ENCODE measurements at places on chromosomes 4 and X.

- DNase-seq: no peak
These were observed 139.5 kb downstream of the PDLIM5 start for GRCh38 chr4:94591289-94591688.

DNA sequence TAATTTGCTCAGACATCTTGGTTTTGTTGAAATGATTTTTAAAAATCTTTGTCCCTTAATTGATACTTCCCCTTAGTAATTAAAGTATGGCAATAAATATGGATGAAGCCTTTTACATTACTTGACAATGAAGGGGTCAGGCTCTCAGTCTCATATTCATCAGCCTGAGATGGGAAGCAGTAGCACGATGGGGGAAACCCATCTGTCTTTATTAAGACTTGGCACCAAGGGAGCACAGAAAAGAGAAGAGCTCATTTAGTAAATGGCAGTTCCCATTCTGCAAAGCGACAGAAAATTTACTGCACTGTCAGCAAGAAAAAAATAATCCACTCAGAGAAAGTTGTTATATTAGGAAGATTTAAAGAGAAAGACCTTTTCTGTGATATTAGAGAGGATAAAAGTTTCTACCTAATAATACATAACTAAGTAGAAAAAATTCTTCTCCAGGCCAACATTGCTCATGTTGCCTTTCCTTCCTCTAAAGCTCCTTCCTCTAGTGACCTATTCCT is 7.9 kb upstream of the SERTM2 start:
- DNase-seq: no peak

DNA sequence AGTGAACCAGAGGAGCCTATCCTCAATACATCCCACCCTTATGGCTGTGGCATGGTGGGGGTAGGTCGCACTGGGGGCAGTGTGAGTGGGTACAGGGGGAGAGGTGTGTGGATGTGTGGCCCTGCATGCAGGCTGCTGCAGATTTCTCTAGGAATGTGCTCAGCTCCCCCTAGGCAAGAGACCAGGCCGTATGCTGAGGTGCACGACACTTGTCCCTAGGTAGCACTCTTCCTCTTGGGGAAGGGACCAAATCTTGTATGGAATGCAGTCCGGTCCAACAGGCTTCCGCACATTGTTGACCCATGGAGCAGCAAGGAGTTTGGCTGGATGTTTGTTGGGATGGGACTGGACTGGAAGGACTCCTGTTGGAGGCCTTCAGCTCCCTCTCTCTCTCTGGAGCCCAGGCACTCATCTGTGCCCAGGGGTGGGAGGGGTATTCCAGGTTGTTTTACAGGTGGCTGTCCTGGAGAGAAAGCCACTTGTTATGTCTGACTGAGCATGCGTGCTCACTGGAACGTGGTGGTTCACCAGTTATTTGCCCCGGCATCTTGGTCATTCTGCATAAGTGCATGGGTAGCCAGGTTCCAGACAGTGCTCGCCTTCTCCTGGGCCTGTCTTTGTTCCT is 55.1 kb downstream of the NBDY start:
- no peak for DNase-seq

GRCh38 chrX:10015355-10015722 is 48.2 kb downstream of the CLDN34 start:
- no peak for DNase-seq
